Tongue (tissue), 3 donors: ENCODE measurements at places on chromosomes 11 and 22.
A peak's percentile ranks its signal among the peaks of the same experiment; 100 is the strongest.

GRCh38 chr11:40514124-40514523 lies 945.3 kb downstream of the LRRC4C start:
- no peak for DNase-seq

- DNase-seq, result no peak
Observed at GRCh38 chr22:23115825-23116494, 25.8 kb downstream of the RSPH14 start.

- DNase-seq, result peak; percentile 63
Observed at GRCh38 chr11:16935518-16936302, 78.5 kb downstream of the PLEKHA7 start.

DNA sequence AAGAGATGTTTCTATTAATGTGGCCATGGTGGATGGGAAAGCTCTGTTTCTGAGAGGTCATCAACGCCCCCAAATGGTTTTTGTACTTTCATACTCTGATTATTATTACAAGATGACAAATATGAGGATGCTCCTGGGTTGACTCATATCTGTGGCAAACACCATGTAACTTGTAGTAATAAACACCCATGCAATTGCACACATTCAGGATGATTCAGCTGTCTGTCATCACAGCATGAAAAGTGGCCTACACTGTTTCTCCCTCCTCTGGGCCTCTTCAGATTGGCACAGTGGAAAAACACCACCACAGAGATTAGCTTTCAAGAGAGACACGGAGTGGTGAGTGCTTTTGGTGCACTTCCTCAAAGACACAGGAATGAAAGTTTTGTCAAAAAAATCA lies 85.4 kb downstream of the MTNR1B start:
- DNase-seq, result no peak

- peak; percentile 50 for DNase-seq
Observed at GRCh38 chr11:23021287-23021863, 161.1 kb upstream of the CCDC179 start.

DNA sequence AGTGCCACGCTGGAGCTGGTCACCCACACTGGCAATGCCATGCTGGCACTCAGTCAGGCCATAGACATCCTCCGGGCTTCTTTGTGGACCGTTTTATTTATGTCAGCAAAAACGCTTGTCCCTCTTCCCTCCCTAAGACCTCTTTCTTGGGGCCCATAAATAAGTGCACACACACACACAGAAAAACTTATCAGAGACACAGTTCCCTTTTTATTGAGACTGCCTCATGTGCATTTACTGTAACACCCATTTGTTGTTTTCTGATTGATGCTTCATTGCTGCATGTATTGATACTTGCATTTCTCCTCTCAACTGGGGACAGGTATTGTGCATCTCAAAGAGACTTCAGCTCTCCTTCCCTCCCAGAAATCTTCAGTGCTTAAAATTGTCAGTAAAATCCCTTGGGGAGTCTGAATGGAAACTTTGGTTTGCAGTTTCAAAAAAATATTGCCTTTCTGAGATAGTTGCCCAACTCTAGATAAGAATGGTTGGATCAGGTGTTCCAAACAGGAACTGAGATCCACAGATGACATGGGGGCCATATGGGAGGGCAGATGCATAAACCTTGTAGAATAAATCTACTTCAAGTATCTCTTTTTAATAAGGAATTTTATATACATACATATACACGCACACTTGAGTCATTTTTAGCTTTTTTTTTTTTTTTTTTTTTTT lies 50.9 kb downstream of the PPP2R1B start:
- DNase-seq, result no peak

GRCh38 chr22:44942056-44942455 lies 67.7 kb downstream of the PHF21B start:
- no peak for DNase-seq

- peak; percentile 3 for DNase-seq
Observed at GRCh38 chr11:104665641-104666040, 232.6 kb downstream of the CASP12 start.

- no peak for DNase-seq
Observed at GRCh38 chr22:33715237-33715985, 204.9 kb downstream of the LARGE1 start.

GRCh38 chr22:25404556-25404927 lies 159.9 kb upstream of the GRK3 start:
- DNase-seq, result no peak

DNA sequence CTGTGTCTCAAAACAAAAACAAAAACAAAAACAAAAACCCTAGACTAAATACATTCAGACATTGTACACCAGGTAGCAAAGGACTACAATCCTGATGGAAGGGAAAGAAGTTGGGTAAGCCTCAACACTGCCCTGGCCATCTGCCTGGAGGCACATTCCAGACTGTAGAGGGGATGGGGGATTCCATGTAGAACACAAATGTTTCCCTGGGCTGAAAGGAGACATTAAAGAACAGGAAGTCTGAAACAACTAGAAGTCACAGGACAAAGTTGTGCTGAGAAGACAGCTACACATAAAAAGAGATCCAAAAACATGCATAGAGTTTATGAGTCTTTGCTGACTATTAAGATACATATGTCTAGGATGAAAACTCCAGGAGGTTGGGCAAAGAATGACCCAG lies 83.9 kb downstream of the RRAS2 start:
- DNase-seq, result no peak

GRCh38 chr11:122617297-122617696 lies 38.2 kb upstream of the UBASH3B start:
- no peak for DNase-seq

DNA sequence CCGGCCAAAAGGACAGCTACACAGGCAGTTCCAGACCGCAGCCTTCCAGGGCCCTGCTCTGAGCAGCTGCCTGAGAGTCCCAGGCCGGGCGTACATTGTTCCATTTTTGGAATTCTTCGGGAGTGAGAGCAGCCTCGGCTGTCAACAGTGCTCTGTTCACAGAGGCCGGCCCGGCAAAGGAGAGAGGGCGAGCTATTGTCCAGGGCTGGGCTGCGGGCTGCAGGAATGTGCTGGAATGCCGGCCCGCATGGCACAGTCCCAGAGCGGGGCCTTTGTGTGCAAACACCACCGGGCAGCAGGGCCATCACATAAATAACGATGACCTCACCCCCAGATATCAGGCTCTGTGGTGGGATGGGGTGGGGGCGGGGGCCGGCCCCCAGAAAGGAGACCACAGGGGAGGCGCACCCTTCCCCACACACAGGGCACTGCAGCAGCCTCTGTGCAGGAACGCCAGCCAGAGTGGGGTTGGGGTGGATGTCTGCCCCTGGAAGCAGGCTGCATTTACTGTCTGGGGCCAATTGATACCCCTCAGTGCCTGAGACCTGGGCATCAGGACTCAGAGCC lies 15.8 kb downstream of the LINC01488 start:
- DNase-seq, result peak; percentile 96

DNA sequence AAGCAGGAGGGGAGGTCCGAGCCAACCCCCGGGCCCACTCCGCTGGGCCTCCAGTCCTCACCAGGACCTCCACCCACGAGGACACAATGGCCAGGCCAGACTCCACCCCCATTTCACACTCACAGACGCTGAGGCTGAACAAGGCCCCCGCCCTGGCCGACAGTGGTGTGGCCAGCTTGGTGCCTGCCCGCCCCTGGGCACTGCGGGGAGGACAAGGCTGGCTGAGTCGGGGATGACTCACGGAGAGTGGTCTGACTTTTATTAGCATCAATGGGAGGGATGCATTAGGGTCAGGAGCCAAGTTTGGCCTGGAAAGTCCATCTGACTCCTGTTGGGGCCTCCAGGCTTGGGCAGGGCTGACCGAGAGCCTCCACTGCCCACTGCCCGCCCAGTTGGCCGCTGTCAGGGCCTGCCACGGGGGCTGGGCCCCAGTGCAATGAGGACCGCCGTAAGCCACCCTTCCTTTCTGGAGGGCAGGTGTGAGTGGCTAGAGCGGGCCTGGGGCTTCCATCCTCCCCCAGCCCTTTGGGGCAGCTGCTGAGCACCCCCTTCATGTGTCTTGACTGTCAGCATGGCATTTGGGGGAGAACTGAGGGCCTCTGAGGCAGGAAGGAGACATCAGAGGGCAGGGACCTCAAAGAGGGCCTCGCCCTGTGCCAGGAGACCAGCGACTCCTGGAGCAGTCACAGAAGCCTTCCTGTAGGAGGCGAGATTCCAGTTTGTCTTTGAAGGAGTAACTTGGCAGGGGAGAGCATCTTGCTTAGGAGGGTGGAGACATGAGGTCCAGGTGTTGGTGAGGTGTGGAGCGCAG lies 10.6 kb downstream of the TSPAN32 start:
- DNase-seq, result no peak

GRCh38 chr22:49580024-49580423 lies 247.6 kb downstream of the BRD1 start:
- no peak for DNase-seq

- DNase-seq, result no peak
Observed at GRCh38 chr11:75145196-75145971, 5.5 kb upstream of the SLCO2B1 start.

GRCh38 chr11:48129697-48130395 lies 86.8 kb upstream of the OR4B1 start:
- DNase-seq, result no peak

- DNase-seq, result no peak
Observed at GRCh38 chr22:31891366-31892079, 52.8 kb upstream of the YWHAH start.

DNA sequence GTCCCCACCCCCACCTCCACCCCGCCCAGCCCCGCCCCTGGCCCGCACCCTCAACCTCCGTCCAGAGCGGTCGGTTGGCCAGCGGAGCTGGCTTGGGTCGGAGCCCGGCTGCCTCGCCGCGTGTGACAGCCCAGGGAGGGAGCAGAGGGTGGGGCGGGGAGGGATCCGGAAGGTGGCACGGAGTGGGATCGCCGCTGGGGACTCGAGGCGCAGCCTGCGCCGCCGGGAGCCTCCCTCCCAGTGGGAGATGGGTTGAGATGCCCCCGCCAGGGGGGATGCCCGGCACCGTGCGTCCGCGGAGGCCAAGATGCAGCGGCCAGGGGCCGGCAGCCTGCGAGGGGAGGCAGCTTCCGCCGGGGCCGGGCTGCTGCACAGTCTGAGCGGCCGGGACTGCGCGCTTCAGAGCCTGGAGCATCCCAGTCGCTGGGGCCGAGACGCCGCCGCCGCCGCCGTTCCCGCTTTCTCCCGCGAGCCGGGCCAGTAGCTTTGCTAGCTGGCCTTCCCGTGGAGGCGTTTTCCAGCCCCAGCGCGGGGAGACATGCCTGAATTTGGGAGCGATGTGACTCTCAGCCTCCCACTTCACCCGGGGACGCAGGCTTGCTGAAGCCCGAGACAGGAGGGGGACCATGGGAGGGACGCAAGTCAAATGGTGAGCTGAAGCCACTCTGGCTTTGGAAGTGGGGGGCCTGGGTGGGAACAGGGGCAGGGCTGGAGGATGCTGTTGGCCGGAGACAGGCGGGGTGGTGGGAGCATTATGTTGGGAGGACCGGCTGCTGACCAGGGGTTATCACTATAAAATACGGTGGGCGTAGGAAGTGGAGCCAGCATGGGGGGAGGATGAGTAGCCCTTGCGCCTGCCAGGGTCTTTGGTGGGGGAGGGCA lies 40.2 kb downstream of the DIXDC1 start:
- peak; percentile 46 for DNase-seq

DNA sequence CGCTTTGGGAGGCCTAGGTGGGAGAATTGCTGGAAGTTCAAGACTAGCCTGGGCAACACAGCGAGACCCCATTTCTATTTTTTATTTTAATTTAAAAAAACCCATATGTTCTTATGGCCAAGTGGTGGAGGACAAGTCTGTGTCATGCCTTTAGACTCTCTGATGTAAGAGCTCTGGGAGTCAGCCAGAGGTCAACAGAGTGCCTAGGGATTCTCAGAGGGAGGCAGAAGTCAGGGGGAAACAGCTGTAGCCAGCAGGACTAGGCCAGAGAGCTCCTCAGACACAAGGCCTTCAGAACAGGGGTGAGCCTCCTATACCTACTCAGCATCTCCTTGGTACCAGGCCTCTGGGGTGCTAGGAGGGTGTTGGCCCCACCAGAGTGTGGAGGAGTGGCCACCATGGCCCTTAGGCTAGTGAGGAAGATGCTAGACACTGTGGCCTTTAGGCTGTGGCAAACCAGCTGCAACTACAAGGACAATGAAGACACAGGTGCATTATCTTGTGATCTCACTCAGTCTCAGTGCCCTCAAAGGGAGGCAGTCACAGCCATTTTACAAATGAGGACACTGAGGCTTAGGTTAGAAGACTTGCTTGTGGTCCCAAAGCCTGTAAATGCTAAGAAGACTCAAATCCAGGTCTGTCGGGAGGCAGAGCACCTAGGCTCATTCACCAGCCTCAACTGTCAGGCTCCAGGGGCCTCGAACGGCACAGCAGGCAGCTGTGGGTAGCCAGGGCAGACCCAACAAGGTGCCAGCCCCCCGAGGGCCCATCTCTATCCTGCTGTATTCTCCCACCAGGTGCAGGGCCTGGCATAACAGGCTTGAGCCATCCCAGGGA lies 5.0 kb downstream of the ZP1 start:
- DNase-seq, result peak; percentile 64

GRCh38 chr11:20248121-20248772 lies 88.0 kb upstream of the DBX1 start:
- DNase-seq, result peak; percentile 91

GRCh38 chr11:123086305-123086704 lies 24.4 kb upstream of the HSPA8 start:
- DNase-seq, result peak; percentile 85

GRCh38 chr11:9179141-9179540 lies 86.0 kb downstream of the DENND5A start:
- DNase-seq, result no peak

GRCh38 chr11:14612694-14613093 lies 30.9 kb upstream of the PDE3B start:
- no peak for DNase-seq

DNA sequence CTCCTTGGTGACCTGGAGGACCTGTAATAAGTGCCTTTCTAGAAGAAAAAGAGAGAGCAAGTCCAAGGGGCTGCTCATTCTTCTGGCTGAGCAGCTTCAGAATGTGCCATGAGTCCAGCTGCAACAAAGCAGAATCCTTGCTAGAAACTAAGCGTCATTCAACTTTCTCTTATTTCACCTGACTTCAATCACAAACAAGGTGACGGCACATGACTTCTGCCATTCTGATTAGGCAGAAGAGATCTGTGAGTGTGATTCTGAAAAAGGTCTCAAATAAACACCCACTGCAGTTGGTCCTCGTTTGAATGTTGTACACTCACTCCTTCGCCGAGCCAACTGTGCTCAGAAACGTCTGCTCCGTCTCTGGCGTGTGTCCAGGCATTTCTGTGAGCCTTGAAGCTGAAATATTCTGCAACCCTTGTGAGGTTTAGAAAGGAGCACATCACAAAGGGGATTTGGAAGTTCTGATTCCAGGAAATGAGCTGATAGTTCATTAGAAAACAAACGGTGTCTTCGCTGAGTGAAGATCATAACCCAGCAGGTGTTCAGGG lies 623.8 kb upstream of the KIRREL3 start:
- DNase-seq, result peak; percentile 77

- no peak for DNase-seq
Observed at GRCh38 chr22:20319041-20319744, 667 bp downstream of the DGCR6L start.

DNA sequence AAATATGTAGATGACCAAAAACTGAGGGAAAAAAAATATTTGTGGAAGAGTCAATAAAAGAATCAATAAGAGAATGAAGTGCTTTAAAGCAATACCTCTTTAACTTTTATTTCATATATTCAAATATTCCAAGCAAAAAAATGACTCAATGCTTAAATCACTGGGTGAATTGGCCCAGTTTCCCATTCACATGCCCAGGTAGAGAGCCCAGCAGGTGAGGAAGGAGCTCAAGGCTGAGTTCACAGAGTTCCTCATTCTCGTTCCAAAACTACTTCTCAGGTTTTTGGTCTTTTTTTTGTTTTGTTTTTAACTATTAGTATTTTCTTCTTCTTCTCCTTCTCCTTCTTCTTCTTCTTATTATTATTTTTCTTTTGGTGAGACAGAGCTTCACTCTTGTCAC lies 30.2 kb downstream of the SLC1A2 start:
- DNase-seq, result no peak
